ENCODE measurements at places on chromosomes 1 and 21.
A peak's percentile ranks its signal among the peaks of the same experiment; 100 is the strongest.

DNA sequence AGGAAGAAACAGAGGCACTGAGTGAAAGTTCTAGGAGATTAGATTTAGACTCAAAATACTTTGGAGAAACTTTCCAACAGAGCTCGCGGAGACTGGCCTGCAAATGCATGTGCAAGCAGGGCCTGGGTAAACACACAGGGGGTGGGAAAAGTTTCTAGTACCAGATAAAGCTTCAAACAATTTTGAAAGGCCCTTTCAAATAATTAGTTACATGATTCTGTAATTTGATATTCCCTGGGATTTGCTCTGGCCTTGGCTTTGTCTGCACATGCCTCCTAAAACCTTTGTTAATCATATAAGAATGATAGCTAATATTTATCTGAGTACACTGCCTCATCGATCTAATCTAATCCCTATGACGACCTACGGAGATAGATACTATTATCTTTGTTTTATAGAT, 31.3 kb downstream of the VTCN1 start:
- DNase-seq: no peak

GRCh38 chr1:6157132-6157527, 23.0 kb downstream of the CHD5 start:
- DNase-seq: no peak

- peak; percentile 25 for DNase-seq
These were observed 20.9 kb upstream of the DR1 start for GRCh38 chr1:93324486-93325464.

GRCh38 chr1:180179162-180179957, 24.7 kb downstream of the QSOX1 start:
- DNase-seq: no peak

GRCh38 chr21:32314806-32315205, 16.2 kb downstream of the MRAP start:
- DNase-seq: no peak

- no peak for DNase-seq
These were observed 199.3 kb downstream of the DSCAM start for GRCh38 chr21:40647706-40648105.

- DNase-seq: peak; percentile 43
These were observed 38.9 kb upstream of the ZBTB18 start for GRCh38 chr1:244012202-244012601.

GRCh38 chr1:12152113-12152891, 14.5 kb upstream of the TNFRSF1B start:
- DNase-seq: no peak

DNA sequence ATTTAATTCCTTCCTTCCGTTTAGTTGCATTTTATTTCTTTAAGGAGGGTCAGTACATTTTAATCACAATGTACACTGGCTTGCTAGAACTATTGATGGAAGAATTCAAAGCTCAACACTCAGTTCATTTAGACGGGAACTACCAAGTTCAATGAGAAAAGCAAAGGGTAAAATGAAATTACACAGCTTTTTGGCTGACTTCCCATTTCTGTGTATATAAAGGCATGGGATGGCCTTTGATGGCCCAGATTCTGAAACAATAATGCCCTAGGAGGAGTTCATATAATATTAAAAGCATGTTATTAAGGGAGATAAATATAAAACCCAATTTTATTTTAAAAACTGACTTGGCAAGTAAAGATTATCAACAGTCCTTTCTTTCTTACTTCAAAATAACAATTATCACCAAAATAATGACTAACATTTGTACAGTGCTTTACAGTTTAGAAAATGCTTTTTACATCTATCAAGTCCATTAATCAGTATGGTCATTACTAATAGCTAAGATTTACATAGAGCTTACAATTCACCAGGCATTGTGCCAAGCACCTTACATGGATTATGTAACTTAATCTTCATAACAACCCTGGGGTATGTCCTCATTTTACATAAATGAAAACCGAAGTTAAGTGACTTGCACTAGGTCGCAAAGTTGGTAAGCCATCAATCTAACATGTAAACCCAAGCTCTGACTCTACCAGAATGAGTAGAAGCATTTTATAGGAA, 402.4 kb downstream of the OMA1 start:
- DNase-seq: no peak

- DNase-seq: peak; percentile 80
These were observed 2.8 kb downstream of the RGS16 start for GRCh38 chr1:182601416-182601786.

- DNase-seq: no peak
These were observed 300.9 kb downstream of the BRINP3 start for GRCh38 chr1:190176776-190177175.

- DNase-seq: peak; percentile 68
These were observed 17.9 kb downstream of the MTX1 start for GRCh38 chr1:155226188-155226909.

DNA sequence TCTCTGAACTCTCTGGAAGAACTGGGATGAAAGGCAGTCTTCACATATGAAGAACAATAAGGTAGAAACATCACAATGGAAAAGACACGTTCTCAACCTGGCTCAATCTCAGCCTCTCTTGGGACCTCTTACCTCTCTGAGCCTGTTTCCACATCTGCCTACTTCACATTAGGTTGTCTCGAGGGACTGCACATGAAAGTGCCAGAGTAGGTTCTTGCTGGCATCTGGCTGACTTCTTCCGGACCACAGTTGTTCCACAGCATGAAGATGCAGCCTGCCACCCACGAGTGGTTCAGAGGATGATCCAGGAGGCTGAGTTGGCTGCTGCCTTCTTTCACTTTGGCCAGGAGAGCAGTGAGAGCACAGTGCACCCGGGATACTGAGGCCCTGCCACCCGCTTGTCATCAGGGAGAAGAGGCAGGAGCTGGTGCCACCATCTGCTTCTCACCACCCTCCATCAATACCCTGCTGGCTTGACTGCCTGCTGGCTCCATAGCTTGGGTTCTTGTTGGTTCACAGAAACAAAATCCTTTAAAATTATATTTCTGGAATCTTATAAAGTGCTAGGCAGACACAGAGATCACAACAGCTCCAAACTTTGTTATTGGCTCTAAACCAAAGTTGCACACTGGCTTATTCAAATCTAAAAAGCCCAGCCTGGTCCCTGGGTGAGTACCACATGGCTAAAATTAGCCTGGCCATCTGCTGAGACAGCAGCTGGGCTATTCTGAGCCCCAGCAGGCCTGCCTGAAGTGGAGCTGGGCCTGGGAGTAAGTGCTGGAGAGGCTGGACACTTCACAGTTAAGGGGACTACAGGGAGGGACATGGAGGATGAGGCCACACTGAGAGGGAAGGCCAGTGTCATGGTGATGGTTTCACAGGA, 46.9 kb upstream of the LIN9 start:
- DNase-seq: no peak

DNA sequence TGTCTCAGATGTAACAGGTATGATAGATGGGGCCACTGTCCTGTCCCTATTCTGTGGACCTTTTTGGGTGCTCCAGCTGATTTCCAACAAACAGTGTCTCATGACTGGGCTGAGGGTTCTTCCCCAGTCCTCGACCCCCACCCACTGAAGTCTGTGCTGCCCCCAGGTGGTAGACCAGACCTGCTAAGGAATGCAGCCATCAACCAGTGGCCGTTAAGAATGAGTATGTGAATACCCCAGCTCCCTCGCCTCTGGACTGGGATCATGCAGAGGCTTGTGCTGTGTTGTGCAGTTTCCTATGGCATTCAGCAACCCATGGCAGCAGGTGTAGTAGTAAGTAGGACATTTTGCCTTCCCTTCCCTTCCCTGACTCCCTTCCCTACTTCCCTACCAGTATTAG, 183.1 kb upstream of the KAZN start:
- DNase-seq: peak; percentile 72

- no peak for DNase-seq
These were observed 121.1 kb downstream of the EVI5 start for GRCh38 chr1:92663775-92664174.

- DNase-seq: no peak
These were observed 9.8 kb downstream of the PADI3 start for GRCh38 chr1:17258758-17259130.

DNA sequence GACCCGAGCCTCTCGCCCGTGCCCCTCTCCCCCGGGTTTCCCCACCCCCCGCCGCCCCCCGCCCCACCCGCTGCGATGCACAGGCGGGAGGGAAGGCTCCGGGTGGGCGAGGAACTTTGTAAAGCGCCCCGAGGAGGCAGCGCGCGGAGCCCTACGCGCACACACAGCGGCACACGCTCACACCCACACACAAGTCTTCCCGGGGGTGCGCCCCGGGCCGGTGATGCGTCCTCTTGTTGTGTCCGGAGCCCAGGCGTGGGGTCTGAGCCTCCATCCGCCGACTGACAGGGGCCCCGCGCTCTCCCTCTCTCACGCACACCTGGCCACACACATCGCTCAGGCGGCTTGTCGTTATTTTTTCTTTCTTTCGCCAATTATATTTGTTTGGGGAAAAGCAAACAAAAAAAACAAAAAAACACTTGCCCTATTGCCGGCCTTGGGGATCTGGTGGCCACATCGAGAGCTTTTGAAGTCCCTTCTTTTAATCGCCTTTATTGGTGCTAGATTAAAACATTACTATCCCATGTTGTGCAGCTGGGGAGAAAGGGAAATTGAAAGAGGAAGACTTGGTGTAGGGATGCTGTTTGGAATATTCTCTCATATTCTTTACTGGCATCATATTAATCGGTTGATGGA, 770 bp downstream of the NTNG1 start:
- DNase-seq: peak; percentile 36

- no peak for DNase-seq
These were observed 21.9 kb upstream of the KCNE1 start for GRCh38 chr21:34533938-34534337.

GRCh38 chr1:8969937-8970336, 24.3 kb downstream of the CA6 start:
- no peak for DNase-seq

GRCh38 chr1:108590441-108590840, 30.5 kb downstream of the EEIG2 start:
- no peak for DNase-seq

DNA sequence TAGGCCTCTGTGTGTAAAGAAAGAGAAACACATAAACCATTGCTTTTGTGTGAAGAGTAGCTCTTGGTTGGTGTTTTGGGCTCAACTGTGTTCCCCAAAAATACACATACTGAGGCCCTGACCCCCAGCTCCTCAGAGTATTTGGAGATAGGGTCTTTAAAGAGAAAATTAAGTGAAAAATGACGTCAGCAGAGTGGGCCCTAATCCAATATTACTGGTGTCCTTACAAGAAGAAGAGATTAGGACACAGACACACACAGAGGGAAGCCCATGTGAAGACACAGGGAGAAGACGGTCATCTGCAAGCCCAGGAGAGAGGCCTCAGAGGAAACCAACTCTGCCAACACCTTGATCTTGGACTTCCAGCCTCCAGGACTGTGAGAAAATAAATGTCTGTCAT, 76.9 kb upstream of the PGBD5 start:
- DNase-seq: no peak

DNA sequence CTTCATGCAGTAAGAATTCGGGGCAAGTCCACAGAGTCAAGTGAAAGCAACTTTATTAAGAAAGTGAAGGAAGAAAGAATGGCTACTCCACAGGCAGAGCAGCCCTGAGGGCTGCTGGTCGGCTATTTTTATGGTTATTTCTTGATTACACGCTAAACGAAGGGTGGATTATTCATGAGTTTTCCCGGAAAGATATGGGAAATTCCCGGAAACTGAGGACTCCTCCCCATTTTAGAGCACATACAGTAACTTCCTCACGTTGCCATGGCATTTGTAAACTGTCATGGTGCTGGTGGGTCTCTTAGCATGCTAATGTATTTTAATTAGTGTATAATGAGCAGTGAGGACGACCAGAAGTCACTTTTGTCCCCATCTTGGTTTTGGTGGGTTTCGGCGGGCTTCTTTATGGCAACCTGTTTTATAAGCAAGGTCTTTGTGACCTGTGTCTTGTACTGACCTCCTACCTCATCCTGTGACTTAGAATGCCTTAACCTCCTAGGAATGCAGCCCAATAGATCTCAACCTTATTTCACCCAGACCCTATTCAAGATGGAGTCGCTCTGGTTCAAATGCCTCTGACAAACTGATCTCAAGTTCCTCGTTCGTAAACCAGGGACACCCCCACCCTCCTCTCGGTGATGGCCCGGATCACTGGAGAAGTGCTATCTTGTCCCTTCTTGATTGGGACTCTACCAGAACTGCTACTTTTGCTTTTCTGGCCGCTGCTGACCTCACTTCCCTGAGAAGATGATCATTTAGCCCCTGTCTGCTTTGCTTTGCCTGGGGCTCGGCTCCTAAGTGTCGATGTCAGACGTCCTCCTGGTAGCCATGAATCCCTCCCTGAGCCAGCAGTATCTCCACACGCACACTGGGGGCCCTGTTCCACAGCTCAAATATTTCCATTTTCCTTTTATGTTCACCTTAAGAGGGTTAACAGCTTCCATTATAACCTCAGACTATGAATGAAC, 48.8 kb downstream of the CLSTN1 start:
- no peak for DNase-seq

GRCh38 chr1:83864991-83865390, 133.9 kb downstream of the TTLL7 start:
- no peak for DNase-seq

DNA sequence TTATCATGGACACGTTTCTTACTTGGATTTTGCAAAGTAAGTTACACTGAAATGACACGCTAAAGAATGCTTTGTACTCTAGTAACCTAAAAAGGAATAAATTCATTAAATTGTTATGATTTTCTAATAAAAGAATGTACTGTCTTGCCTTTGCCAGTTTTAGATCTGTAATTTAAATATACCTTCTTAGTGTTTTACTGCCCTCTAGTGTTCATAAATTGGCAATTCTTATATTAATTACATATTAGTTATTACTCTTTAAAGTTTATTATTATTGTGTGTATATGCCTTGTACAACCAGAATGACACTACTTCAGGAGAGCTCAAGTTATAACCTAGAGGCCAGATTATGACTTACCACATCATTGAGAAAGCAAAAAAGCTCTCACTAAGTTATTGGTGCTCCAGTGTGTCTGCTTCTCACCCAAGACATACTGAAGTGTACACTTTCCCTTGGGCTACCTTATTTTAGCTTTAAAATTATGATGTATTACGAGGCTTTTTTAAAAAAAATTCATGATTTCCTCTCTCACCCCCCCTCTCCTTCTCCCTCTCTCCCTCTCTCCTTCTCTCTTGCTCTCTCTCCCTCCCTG, 169.9 kb downstream of the HS2ST1 start:
- peak; percentile 8 for DNase-seq

DNA sequence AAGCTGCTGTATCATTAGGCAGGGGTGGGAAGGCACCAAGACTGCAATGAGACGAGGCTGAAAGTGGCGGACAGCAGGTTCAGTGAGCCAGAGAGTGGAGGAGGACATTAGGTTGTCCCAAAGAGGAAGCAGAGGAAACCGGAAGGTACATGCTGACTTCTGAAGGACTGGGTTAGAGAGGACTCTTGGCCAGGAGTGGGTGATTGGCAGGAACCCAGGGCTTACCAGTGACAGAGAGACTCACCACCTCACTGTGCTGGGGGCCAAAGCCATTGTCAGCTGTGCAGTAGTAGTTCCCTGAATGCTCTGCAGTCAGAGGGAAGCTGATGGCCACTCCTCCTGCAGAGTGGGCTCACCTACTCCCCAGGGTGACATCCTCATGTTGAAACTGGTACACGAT, 41.9 kb upstream of the FCRL4 start:
- no peak for DNase-seq

GRCh38 chr1:62508187-62508758, 71.4 kb downstream of the USP1 start:
- peak; percentile 22 for DNase-seq

Data from iPS-NIHi11 (cell line).